ENCODE measurements at places on chromosomes 1 and 21.

DNA sequence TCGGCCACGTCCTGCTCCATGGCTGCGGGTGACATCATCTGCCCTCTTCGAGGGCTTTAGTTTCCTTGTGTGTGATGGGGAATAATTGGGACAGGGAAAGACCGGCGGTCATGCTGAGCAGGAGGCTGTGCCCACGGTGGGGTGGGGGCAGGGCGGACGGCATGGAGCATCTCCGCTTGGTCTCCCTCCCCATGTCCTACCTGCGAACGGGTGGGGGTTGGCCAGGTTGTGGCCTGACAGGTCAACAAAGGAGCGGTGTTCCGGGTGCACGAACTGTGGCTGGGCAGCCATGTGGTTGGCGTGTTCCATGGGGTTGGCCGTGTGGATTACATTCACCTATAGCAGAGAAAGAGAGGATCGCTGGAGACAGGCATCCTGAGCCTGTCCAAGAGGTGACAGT is 80.0 kb downstream of the PIK3CD start:
- H3K36me3 ChIP-seq = peaks cover 92% of the 10 kb centered on the region
- no peak overlapping the region for H3K27ac ChIP-seq
- H3K4me1 ChIP-seq = peaks cover 25% of the 10 kb centered on the region
- no peak for DNase-seq
- no peaks in the 10 kb centered on the region for H3K27me3 ChIP-seq

DNA sequence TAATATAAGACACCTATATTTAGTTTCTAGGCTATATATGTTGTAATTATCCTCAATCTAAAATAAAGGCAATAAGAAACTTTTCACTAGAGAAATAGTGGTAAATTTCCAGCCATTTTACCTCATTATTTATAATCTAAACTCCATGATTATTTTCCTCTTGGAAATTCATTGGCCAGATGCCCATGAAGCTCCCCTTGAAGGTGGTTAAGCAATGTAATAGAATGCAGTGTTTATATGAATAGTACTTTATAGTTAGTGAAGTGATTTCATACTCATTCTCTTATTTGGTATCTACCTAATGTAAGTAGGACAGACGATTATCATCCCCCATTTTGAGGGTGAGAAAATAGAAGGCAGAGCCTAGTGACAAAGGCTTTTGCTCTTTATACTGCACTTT is 26.5 kb downstream of the NFYC start:
- no peak overlapping the region for H3K4me3 ChIP-seq
- H3K27ac ChIP-seq = no peak overlapping the region
- no peak for DNase-seq
- no peaks in the 10 kb centered on the region for H3K27me3 ChIP-seq
- H3K36me3 ChIP-seq = peaks cover 2% of the 10 kb centered on the region
- peaks cover 4% of the 10 kb centered on the region for H3K4me1 ChIP-seq

GRCh38 chr1:244965185-244966030 is 101.1 kb upstream of the HNRNPU start:
- no peaks in the 10 kb centered on the region for H3K27me3 ChIP-seq
- no peak overlapping the region for H3K4me3 ChIP-seq
- DNase-seq = no peak
- no peak overlapping the region for H3K27ac ChIP-seq
- H3K36me3 ChIP-seq = no peaks in the 10 kb centered on the region
- peaks cover 18% of the 10 kb centered on the region for H3K4me1 ChIP-seq

- no peak overlapping the region for H3K27ac ChIP-seq
- no peak overlapping the region for H3K4me3 ChIP-seq
- H3K4me1 ChIP-seq = no peaks in the 10 kb centered on the region
- no peak for DNase-seq
- H3K36me3 ChIP-seq = no peaks in the 10 kb centered on the region
- H3K27me3 ChIP-seq = no peaks in the 10 kb centered on the region
Observed at GRCh38 chr1:172212124-172212523, 208.4 kb upstream of the C1orf105 start.

DNA sequence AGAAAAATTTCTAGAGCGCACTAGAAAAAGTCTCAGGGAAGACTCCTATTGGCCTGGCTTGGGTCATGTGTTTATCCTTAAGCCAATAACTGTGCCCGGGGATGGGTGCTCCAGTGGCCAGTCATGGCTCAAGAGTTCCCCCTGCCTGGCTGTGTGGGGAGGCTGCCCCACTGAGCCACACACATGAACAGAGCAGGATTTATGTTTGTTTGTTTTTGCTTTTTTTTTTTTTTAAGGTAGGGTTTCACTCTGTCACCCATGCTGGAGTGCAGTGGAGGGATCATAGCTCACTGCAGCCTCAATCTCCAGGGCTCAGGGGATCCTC is 21.8 kb downstream of the EDN2 start:
- no peaks in the 10 kb centered on the region for H3K4me1 ChIP-seq
- H3K27ac ChIP-seq = no peak overlapping the region
- no peak overlapping the region for H3K4me3 ChIP-seq
- H3K27me3 ChIP-seq = peaks cover 22% of the 10 kb centered on the region
- no peaks in the 10 kb centered on the region for H3K36me3 ChIP-seq

DNA sequence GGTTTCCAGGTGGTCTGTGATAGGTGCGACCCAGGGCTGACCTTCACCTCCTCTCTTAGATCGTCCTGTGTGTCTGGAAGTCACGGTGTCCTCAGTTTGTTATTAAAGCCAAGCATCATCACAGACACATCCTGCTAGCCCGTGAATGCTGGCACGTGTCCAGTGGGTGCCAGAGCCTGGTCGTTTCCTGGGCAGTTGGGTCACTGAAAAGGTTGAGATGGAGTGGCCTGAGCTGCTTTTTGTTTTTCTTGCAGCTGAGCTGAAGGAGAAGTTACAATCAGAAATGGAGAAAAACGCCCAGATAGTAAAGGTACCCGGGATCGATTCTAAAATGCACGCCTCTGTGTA is 23.2 kb downstream of the PCNT start:
- H3K36me3 ChIP-seq = peaks cover 71% of the 10 kb centered on the region
- no peak overlapping the region for H3K27ac ChIP-seq
- no peaks in the 10 kb centered on the region for H3K4me1 ChIP-seq
- H3K27me3 ChIP-seq = no peaks in the 10 kb centered on the region

GRCh38 chr1:16612332-16613172 is 812 bp downstream of the NBPF1 start:
- H3K27ac ChIP-seq = no peak overlapping the region
- H3K4me3 ChIP-seq = peak overlapping the region; percentile 87
- peaks cover 23% of the 10 kb centered on the region for H3K4me1 ChIP-seq
- DNase-seq = no peak
- H3K27me3 ChIP-seq = peaks cover 24% of the 10 kb centered on the region

- no peak overlapping the region for H3K4me3 ChIP-seq
- H3K36me3 ChIP-seq = no peaks in the 10 kb centered on the region
Observed at GRCh38 chr21:46067505-46068201, 30.3 kb upstream of the COL6A2 start.

GRCh38 chr1:43492826-43493225 is 37.9 kb upstream of the PTPRF start:
- no peak overlapping the region for H3K4me3 ChIP-seq
- no peaks in the 10 kb centered on the region for H3K4me1 ChIP-seq
- no peak for DNase-seq
- no peaks in the 10 kb centered on the region for H3K36me3 ChIP-seq

GRCh38 chr1:154448331-154448811 is 43.2 kb downstream of the IL6R start:
- H3K4me1 ChIP-seq = peaks cover 2% of the 10 kb centered on the region
- no peaks in the 10 kb centered on the region for H3K27me3 ChIP-seq
- no peak for DNase-seq
- H3K36me3 ChIP-seq = peaks cover 51% of the 10 kb centered on the region
- H3K4me3 ChIP-seq = no peak overlapping the region

DNA sequence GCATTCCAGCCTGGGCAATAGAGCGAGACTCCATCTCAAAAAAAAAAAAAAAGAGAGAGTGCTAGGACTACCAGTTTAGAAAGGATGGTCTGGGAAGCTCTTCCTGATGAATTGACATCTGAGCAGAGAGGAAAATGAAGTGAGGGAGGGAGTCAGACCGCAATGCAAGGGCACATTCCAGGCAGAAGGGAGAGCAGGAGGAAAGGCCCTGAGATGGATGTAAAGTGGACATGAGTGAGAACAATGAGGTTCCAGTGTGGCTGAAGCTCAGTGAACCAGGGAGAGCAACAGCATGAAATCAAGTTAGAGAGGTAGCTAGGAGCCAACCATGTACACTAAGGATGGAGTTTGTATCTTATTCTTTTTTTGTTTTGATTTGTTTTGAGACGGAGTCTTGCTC is 55.9 kb upstream of the SPOCD1 start:
- DNase-seq = no peak
- H3K4me3 ChIP-seq = no peak overlapping the region
- H3K36me3 ChIP-seq = no peaks in the 10 kb centered on the region
- H3K27me3 ChIP-seq = no peaks in the 10 kb centered on the region

DNA sequence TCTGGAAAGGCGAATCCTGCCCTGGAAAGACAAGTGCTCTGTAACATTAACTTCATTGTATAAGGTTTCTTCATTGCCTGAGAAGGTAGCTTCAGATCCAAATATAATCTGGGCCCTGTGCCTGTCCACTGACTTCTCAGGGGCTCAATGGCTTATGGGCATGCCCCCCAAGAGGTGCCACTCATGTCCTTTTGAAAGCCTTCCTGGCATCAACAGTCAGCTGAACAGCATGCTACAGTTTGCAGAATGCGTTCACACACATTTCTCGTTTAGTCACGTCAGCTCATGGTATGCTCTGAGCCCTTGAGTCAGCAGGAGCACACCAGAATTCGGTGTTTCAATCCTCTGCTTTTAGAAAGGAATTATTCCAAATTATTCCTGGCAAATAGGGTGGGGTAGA is 23.8 kb downstream of the TMCC2 start:
- no peak overlapping the region for H3K27ac ChIP-seq
- no peak for DNase-seq
- no peak overlapping the region for H3K4me3 ChIP-seq

DNA sequence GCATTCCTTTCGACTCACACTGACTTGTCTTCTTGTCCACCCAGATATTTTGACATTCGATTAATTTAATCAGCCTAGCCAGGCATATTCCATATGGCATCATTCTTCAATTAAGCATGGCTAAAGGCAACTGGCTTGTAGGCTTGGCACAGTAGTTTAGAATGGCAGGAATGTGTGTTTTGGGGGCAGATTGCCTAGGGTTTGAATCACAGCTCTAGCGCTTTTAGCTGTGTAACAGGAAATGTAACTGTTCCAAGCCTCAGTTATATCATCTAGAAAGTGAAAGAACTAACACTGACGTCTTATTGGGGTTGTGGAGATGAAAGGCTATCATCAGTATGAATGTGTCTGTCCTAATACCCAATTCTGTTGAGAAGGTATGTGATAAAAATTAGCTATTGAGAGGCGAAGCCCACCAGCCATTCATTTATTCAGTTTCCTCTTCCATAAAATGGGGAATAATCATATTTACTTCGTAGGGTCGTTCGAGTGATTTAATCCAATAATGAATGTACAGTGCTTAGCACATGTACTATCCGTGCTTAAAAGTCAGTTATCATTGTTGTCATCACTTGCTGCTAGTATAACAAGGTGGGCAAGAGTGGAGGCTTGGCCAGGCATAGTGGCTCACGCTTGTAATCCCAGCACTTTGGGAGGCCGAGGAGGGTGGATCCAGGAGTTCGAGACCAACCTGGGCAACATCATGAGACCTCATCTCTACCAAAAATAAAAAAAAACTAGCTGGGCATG is 41.6 kb upstream of the GRHL3 start:
- H3K4me1 ChIP-seq = peaks cover 3% of the 10 kb centered on the region
- no peak overlapping the region for H3K27ac ChIP-seq

GRCh38 chr1:169012416-169012815 is 94.1 kb upstream of the ATP1B1 start:
- no peaks in the 10 kb centered on the region for H3K27me3 ChIP-seq
- H3K27ac ChIP-seq = no peak overlapping the region
- H3K4me3 ChIP-seq = no peak overlapping the region
- no peak for DNase-seq
- H3K4me1 ChIP-seq = no peaks in the 10 kb centered on the region

DNA sequence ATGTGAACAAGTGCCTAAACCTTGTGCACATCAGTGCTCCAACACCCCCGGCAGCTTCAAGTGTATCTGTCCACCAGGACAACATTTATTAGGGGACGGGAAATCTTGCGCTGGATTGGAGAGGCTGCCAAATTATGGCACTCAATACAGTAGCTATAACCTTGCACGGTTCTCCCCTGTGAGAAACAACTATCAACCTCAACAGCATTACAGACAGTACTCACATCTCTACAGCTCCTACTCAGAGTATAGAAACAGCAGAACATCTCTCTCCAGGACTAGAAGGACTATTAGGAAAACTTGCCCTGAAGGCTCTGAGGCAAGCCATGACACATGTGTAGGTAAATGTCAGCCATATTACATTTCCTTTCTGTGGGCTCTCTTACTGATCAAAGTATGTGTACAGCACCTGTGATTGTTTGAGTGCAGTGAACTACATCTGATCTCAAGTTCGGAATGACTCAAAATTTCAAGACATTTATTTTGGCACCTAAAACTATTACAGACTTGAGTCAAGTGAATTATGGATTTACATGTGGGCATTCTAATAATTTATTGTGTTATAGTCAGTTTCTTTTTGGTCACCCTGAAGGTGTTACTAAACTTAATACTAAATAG is 196.5 kb downstream of the TPR start:
- H3K4me1 ChIP-seq = no peaks in the 10 kb centered on the region
- no peak for DNase-seq
- no peaks in the 10 kb centered on the region for H3K36me3 ChIP-seq
- H3K4me3 ChIP-seq = no peak overlapping the region
- H3K27me3 ChIP-seq = no peaks in the 10 kb centered on the region

DNA sequence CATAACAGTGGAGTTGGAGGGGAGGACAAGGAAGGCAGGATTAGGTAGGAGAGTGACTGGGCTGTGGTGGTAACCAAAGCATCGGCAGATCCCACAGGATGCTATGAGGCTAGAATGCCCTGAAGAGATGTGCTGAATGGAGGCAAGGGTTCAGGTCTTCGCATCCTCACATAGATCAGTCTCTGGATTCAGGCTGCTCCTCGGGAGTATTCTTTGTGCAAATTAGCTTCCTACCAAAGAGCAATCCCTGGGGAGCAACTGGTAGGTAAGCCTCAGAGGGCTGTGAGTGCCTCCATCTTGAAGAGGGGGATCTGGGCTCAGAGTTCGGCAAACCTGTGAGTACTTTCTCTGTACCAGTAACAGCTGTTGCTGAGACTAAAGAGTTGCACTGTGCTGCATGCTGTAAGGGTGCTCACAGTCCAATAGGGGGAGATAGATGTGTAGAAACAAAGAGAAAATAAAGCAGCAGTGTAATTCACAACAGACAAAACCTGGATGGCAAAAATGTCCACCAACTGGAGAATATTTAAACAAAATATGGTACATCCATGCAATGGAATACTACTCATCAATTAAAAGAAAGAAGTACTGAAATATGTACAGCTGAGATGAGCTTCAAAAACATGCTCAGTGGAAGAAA is 322.4 kb upstream of the DEPDC1 start:
- no peak overlapping the region for H3K27ac ChIP-seq
- H3K4me3 ChIP-seq = no peak overlapping the region
- no peaks in the 10 kb centered on the region for H3K4me1 ChIP-seq
- DNase-seq = no peak

- no peak overlapping the region for H3K27ac ChIP-seq
- no peaks in the 10 kb centered on the region for H3K27me3 ChIP-seq
- no peaks in the 10 kb centered on the region for H3K4me1 ChIP-seq
- H3K36me3 ChIP-seq = no peaks in the 10 kb centered on the region
- H3K4me3 ChIP-seq = no peak overlapping the region
- no peak for DNase-seq
Observed at GRCh38 chr1:233569636-233570035, 44.3 kb upstream of the KCNK1 start.

- H3K4me3 ChIP-seq = no peak overlapping the region
- H3K4me1 ChIP-seq = peaks cover 2% of the 10 kb centered on the region
- DNase-seq = no peak
- H3K27me3 ChIP-seq = no peaks in the 10 kb centered on the region
Observed at GRCh38 chr1:93818570-93818959, 60.4 kb downstream of the DNTTIP2 start.

All from T-cell (primary cell).